ENCODE measurements at places on chromosomes 12 and 14. TPM values are rescaled to one million over a fixed set of nuclear protein-coding genes. Genes with fewer than 3 reads are reported as not detected.

The GPRC5D gene
- not detected for total RNA-seq

The ADCY6 gene
- total RNA-seq: 28.5 TPM

The BHLHE41 gene
- 6.3 TPM for total RNA-seq

The TGFB3 gene
- 22.3 TPM for total RNA-seq

The IAPP gene
- total RNA-seq: not detected

- peaks cover 6% of the 10 kb centered on the region for H3K4me1 ChIP-seq
- H3K27ac ChIP-seq: no peak overlapping the region
- H3K27me3 ChIP-seq: no peaks in the 10 kb centered on the region
- no peaks in the 10 kb centered on the region for H3K36me3 ChIP-seq
- no peak for DNase-seq
Observed at GRCh38 chr14:72532686-72533454, 361.0 kb downstream of the DPF3 start.

- DNase-seq: no peak
- H3K4me3 ChIP-seq: no peak overlapping the region
- no peaks in the 10 kb centered on the region for H3K27me3 ChIP-seq
- peaks cover 18% of the 10 kb centered on the region for H3K4me1 ChIP-seq
- H3K36me3 ChIP-seq: peaks cover 11% of the 10 kb centered on the region
Observed at GRCh38 chr14:105386581-105387529, 11.5 kb upstream of the TEX22 start.

GRCh38 chr12:109329686-109330085 is 18.0 kb upstream of the MYO1H start:
- H3K27ac ChIP-seq: no peak overlapping the region
- no peaks in the 10 kb centered on the region for H3K36me3 ChIP-seq
- no peak for DNase-seq
- no peak overlapping the region for H3K4me3 ChIP-seq

All from sigmoid colon (tissue), 7 donors.